ENCODE measurements at places on chromosomes 2 and 18.
A peak's percentile ranks its signal among the peaks of the same experiment; 100 is the strongest.

DNA sequence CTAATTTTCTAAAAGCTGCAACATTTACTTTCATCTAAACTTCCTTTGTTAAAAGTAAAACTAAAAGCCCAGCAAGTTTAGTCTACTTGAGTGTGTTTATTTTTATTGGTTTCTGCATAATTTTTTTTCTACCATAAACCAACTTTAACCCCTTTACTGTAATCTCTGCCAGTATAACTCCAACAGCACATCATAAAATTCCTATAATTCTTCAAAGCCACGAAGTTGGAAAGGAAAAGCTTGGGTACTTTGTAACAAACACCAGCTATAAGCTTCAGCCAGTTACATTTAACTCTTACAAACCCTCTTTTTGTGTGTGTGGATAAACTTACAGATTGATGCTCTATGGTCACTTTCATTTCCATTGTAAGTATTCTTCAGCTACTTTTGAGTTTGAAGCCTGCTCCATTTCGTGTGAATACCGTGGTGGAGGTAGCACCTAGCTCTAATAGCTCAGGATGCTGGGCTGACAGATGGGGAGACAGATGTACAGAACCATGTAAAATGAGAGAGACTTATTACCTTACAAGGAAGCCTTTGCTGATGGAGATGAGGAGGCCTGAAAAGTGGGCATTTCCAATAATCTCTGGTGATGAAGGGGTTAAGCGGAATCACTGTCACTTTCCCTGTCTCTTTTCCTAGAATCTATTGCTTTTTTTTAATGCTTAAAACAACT lies 42.5 kb downstream of the ZEB2 start:
- no peak for DNase-seq

- DNase-seq, result no peak
Observed at GRCh38 chr18:5393779-5394178, 98.3 kb upstream of the ZBTB14 start.

GRCh38 chr18:31493171-31493570 lies 4.8 kb upstream of the DSG2 start:
- DNase-seq, result no peak

DNA sequence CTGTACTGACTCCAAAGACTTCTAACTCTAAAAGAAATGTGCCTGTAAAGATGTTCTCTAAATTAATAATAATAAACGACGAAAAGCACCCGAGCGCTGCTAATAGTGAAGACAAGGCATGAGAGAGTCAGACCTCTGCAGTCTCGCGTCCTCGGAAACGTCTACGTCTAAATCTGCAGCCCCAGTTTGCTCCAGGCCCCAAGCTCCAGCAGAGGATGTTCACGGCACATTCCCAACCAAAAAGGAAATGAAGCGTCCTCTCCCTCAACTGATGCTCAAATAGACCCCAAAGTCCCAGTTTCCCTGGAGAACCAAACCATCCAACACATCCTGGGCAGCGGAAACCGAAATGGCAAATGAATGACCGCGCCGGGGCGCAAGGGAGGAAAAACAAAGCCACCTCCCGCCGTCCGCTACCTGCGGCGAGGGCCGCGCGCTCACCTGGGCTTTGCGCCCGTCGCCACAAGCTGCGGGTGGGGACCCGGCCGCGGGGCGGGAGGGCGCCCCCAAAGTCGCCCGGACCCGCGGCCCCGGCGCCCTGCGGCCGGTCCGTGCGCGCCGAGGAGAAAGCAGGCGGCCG lies 47.1 kb upstream of the CCDC150 start:
- DNase-seq, result peak; percentile 48

DNA sequence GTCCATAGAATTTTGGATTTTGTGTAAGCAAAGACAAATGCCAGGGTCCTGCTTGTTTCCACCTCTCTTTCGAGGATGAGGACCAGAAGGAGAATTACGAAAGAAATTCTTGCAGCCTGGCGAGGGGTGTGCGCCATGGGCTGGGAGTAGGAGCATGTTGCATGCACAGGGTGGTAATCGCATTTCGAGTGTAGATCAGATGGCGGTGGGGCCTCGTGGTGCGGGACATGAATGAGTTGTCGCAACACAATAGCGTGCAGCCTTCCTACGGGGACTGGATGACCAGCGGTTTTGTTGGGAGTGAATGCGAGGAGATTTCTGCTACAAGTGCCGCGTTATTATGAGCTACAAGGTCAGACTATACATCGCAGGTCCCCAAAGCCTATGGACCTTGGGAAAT lies 4.2 kb upstream of the EN1 start:
- no peak for DNase-seq

DNA sequence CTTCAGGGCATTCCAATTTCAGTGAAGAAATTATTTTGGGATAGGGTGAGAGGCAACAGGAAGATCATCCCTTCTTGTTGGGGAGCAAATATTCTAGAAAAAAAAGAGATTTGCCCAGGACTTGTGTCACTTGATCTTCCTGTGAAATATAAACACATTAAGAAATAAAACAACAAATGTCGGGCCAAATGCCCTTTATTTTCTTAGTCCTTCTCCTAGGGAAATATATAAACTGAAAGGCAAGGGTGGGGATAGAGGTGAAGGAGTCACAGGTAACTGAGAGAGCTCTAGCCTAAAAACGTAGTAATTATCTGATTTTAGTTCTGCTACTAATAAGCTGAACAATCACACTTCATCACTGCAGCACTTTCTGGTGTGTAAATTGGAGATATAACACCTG lies 104.6 kb upstream of the ACVR1C start:
- no peak for DNase-seq

- no peak for DNase-seq
Observed at GRCh38 chr18:63590373-63590772, 3.2 kb downstream of the SERPINB13 start.

DNA sequence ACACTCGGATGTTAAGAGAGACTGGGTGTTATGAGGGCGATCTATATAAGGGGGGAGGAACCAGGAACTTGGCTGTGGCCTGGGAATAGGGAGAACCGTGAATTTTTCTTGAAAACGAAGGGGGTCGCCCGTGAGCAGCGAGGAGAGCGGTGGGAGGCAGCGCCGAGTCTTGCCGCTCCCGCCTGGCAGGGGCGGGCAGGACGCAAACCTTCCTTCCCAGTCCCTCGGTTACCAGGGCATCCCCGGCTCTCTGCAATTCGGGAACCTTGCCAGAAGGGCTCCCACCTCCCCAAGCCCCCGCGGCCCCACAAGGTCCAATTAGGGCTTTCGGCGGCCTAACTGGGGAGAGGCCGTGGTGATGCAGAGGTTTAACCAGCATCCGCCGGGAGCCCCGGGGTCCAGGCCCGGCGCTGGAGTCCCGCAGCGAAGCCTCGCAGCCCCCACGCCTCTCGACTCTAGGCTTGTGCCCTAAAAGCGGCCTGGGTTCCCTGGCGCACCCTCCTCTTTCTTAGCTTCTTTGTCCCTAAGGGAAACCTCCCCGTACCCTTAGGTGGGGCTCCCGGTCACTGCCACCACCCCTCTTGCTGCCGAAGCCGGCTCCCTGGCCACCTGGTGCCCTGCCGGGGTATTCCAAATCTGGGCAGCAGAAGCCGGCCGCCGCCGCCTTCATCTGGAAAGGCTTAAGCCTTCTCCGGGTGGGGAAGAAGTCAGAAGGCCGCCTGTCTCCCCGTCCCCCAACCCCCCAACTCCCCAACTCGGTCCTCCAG lies 680 bp upstream of the FHOD3 start:
- peak; percentile 88 for DNase-seq
